ENCODE measurements at places on chromosomes 6 and 20.

- DNase-seq: no peak
These were observed 135.7 kb downstream of the TOX2 start for GRCh38 chr20:44050327-44050726.

DNA sequence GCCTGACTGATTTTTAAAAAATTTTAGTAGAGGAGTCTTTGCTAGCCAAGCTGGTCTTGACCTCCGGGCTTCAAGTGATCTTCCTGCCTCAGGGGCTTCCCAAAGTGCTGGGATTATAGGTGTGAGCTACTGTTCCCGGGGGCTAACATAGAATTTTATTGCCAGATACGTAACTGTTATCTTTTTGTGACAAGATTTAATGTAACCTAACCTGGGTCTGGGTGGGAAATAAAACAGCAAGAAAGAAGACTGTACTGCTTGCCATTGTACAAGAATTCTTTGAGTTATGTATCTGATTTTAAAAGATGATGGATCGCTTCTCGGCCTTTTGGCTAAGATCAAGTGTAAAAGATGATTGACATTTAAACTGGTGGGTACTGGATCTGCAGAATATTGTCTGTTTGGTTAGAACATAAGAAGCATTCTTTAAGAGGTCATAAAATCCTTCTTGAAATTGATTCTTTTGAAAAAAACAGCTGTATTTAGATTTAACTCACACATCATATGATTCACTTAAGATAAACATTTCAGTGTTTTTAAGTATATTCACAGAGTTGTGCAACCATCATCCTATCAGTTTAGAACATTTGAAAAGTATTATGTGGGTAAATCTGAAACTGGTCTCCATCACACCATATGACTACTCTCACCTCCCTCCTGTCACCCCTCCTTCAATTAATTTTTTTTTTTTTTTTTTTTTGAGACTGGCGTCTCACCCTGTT, 21.6 kb downstream of the TPX2 start:
- DNase-seq: no peak

GRCh38 chr6:93787841-93788240, 368.5 kb upstream of the EPHA7 start:
- DNase-seq: no peak

DNA sequence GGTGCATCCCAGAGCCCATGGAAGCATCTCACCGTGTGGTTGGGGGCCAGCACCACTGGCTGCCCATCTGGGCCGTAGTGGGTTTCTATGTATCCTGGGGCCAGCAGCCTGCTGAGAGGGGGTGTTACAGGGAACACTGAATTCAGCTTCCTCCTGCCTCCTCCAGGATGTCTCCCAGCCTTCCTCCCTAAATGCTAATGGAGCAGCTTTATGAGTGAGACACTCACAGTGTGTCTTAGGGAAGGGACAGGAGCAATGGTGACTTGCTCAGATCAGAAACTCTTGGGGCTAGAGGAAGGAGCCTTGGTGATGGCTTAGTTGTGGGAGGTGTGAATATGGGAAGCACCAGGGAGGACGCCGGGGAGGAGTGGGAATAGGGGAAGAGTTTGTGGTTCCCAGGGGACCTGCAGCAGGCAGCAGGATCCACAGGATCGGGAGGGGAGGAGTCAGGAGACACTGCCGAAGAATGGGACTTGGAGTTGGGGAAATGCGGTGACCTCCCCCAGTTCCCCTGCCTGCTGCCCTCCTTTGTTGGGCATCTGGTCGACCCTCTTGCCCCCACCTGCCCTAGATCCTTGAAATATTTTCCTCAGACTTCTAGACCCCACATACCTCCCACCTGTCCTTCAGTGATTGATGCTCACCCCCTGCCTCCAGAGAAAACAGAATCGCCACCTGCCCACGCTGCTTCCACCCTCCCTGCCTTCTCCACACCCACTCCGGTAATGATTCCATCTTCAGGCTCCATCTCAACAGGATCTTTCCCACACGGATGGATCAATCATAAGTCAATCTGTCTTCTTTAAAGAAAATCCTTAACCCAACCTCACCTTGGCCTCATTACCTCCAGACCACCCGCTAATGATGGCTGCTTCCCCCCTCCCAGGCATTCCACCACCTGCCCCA, 6.6 kb downstream of the ADAM33 start:
- DNase-seq: no peak

- DNase-seq: no peak
These were observed 312.6 kb upstream of the ID4 start for GRCh38 chr6:19524366-19525186.

DNA sequence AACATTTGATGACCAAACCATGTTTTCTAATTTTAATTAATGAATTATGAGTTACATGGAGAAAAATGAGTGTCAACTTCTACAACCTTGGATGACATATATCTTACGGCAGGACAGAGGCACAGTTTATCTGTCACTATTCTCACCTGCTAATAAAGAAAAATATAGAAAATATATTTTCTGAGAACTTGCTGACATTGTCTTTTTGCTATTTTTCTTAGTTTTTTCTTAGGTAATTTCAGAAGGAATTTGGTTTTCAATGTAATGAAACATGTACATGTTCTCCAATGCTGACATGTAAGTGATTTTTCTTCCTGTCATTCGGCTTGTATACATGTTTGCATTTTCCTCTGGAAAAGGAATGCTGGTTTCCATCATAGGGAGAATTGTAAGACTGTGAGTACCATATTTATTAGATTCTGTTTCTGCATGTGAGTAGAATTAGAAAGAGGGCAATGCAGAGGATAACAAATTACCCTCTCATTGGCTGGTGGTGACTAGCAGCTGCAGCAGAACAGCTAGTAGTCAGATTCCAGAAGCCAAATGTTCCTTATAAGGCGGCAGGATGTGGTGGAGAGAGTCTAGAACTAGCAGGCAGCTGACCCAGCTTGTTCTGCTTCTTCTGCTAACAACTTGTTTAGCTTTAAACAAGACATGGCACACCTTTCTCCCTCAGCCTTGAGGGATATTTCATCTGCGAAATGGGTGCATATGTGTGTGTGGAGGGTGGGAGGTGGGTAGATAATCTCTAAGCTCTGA, 132.8 kb upstream of the SPACA1 start:
- no peak for DNase-seq

DNA sequence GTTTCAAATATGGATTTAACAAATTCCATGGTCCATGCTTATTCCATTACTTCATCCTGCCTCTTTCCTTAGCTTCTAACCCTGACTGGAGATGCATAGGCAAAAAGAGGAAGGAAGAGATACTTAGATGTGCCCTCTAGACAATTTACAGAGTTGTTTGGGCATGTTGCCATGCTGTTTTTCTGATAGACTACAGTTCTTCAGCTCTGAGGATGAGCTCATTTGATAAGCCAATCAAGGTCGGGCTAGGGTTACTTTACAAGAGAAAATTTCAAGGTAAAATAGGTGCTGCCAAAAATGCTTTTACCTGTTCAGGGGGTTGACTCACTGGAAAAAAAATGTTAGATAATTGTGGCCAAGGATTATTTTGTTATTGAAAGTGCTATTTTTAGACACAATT, 5.9 kb downstream of the HCRTR2 start:
- DNase-seq: no peak
